ENCODE measurements at places on chromosomes 7 and 10. TPM values are rescaled to one million over a fixed set of nuclear protein-coding genes. Genes with fewer than 3 reads are reported as not detected.

The C7orf25 gene
- 2.8 TPM for total RNA-seq

DNA sequence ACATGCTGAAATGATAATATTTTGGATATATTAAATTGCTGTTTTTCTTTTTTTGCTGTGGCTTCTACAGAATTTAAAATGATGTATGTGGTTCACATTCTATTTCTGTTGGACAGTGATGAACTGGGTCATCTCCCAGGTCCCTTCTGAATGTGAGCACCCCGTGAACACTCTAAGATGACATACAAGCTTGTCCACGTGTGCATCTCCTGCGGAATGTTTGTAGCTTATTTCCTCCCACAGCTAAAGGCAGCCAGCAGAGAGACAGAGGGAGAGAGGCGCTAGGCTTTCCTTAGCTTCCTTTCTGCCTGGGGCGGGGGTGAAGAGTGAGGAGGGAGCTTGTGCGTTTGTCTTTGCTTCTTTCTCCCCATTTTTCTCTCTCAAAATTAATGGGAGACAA is 219.1 kb downstream of the EMX2 start:
- no peak overlapping the region for H3K4me3 ChIP-seq
- H3K4me1 ChIP-seq: no peaks in the 10 kb centered on the region
- no peaks in the 10 kb centered on the region for H3K27me3 ChIP-seq
- H3K36me3 ChIP-seq: no peaks in the 10 kb centered on the region
- DNase-seq: no peak

DNA sequence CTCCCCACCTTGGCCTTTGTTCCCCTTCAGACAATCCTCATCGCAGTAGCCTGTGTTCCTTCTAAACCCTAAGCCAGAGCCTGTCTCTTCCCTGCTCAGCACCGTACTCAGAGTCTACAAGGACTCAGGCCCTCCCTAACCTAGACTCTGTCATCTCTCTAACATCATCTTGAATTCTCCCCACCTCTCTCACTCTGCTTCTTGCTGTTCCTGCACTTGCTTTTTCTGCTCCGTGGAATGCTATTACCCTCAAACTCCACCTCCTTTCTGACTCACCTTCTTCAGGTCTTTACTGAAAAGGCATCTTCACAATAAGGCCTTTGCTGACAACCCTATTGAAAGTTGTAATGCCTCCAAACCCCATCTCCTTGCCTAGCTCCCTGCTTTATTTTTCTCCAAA is 141.0 kb downstream of the DKK1 start:
- no peak overlapping the region for H3K4me3 ChIP-seq
- no peaks in the 10 kb centered on the region for H3K36me3 ChIP-seq
- no peak for DNase-seq
- no peak overlapping the region for H3K27ac ChIP-seq

The TSPAN33 gene
- 49.1 TPM for total RNA-seq

The PIP gene
- not detected for total RNA-seq

The CCDC136 gene
- 16.5 TPM for total RNA-seq

DNA sequence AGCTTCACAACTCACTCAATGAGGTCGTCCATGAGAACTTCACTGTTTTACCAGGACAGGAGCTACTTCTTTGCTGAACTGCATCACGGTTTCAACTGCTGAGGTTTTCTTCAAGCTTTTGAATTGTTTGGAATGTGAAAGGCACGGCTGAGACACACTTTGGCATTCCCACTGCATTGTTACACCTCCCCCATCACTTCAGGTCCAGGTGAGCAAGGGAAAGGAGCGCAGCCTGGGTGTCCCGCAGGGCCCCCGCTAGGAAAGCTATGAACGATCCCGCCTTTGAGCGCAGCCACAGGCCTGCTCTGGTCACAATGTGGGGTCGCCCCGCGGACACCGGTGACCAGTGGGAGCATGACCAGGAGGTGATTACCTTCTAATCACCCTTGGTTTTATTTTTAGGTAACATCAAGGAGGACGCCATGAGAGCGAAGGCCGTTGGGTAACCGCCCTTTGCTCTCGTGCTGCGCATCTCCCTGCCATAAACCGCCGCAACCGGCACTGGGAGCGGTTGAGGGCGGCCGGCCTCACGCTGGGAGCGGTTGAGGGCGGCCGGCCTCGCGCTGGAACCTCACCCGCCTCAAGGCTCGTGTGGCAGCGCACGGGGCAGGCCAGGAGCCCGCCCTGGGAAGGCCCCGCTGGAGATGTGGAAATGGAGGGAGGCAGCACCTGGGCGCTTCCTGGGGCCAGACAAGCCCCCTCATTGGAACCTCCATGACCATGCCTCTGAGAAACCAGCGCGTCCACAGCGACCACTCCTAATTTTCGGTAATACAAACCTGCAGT is 50.9 kb upstream of the SGMS1 start:
- no peak overlapping the region for H3K4me3 ChIP-seq
- no peaks in the 10 kb centered on the region for H3K36me3 ChIP-seq
- H3K27ac ChIP-seq: no peak overlapping the region
- DNase-seq: no peak
- H3K27me3 ChIP-seq: no peaks in the 10 kb centered on the region

DNA sequence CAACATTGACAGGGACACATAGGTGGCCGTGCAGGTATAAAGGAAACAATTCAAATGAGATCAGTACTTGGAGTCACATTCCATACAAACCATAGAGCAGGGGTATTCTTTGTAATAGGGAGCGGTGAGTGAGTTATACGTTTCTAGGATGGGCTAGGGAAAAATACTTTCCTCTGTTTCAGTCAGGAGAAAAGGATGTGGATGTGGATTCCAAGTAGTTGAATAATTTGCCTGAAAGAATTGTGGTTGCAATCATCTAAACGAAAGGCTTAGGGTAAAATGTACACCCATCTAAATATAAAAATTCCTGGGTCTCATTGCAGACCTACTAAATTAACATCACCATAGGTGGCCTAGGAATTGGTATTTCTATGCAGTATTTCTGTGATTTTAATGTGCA is 270.7 kb upstream of the IGFBP3 start:
- no peaks in the 10 kb centered on the region for H3K27me3 ChIP-seq
- no peaks in the 10 kb centered on the region for H3K4me1 ChIP-seq
- no peak for DNase-seq

- no peak overlapping the region for H3K27ac ChIP-seq
- H3K4me1 ChIP-seq: peaks cover 16% of the 10 kb centered on the region
- no peak overlapping the region for H3K4me3 ChIP-seq
- no peaks in the 10 kb centered on the region for H3K36me3 ChIP-seq
Measured at GRCh38 chr7:87317691-87318245, 27.7 kb upstream of the CROT start.

DNA sequence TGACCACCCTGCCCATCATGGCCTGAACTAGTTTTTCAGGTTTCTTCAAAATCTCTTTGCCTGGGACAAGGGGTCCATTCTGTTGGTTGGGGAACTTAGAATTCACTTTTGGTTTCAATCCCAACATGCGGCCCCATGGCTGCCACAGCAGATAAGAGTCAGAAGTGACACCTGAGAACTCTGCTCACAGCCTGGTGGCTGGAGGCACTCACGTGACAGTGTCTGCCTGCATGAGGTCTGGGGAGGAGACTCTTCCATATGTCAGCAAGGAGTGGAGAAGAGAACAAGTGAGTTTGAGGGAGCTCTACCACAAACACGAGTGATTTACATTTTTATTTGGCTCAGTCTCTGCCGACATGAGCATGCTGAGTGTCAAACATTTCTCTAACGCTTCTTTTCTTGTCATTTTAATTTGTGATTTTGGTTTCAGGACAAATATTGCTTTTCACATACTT is 370.4 kb downstream of the TNS3 start:
- no peak overlapping the region for H3K4me3 ChIP-seq
- H3K27me3 ChIP-seq: peaks cover 4% of the 10 kb centered on the region
- H3K4me1 ChIP-seq: no peaks in the 10 kb centered on the region
- DNase-seq: no peak
- no peak overlapping the region for H3K27ac ChIP-seq

DNA sequence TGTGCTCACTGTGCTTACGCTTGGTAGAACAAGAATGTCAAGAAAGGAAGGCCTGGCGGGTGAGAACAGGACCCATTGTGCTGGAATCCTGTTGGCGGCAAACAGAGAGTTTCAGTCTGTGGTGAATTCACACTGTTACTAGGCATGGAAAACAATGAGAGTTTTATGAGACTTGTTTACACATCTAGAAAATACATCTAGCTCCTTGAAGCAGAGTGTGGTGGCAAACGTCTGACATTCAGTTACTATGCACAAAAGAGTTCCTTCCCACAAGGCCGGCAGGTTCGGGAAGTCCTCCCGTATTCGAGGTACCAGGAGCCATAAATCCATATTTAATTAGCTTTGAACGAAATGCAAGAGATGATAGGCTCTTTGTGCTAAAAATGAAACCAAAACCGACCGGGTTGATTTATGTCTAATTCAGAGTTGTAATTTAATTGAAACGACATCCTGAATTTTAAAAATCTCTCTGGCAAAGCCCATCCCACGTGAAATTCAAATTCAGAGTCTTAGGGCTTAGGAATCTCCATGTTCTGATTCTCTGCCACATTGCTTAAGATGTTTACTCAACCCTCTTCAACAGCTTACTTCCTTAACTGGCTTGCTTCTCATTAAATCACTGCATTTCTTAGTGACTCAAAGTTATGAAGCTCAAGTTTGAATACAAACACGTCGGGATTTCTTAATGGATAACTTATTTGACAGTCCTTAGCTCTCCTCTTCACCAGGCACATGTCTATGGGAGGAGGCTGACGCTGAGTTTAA is 299.9 kb upstream of the PITRM1 start:
- H3K4me3 ChIP-seq: no peak overlapping the region
- DNase-seq: no peak
- H3K4me1 ChIP-seq: peaks cover 17% of the 10 kb centered on the region
- H3K36me3 ChIP-seq: no peaks in the 10 kb centered on the region

The CAPZA2 gene
- 188 TPM for total RNA-seq

GRCh38 chr7:45660201-45660900 is 86.2 kb downstream of the ADCY1 start:
- H3K36me3 ChIP-seq: no peaks in the 10 kb centered on the region
- H3K4me3 ChIP-seq: no peak overlapping the region
- H3K27ac ChIP-seq: no peak overlapping the region
- no peaks in the 10 kb centered on the region for H3K4me1 ChIP-seq
- no peak for DNase-seq

DNA sequence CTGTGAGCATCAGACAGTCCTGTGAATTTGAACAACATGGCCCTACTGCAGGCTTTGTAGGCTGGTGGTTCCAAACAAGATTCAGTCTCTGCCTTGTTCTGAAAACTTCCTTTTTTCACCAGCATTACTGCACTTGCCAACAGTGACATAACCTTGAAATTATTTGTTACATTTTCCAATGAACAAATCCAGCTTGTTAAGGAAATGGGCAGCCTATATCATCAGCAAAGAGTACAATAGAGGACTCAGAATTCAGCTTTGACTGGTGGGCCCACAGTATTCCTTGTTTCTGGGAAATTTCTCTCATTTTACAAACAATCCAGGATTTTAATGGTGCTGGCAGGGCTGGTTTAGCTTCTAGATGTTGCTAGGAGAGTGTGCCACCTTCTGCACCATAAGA is 703.7 kb upstream of the FZD8 start:
- H3K27me3 ChIP-seq: no peaks in the 10 kb centered on the region
- H3K27ac ChIP-seq: no peak overlapping the region
- H3K4me3 ChIP-seq: no peak overlapping the region
- no peaks in the 10 kb centered on the region for H3K36me3 ChIP-seq
- H3K4me1 ChIP-seq: peaks cover 16% of the 10 kb centered on the region

DNA sequence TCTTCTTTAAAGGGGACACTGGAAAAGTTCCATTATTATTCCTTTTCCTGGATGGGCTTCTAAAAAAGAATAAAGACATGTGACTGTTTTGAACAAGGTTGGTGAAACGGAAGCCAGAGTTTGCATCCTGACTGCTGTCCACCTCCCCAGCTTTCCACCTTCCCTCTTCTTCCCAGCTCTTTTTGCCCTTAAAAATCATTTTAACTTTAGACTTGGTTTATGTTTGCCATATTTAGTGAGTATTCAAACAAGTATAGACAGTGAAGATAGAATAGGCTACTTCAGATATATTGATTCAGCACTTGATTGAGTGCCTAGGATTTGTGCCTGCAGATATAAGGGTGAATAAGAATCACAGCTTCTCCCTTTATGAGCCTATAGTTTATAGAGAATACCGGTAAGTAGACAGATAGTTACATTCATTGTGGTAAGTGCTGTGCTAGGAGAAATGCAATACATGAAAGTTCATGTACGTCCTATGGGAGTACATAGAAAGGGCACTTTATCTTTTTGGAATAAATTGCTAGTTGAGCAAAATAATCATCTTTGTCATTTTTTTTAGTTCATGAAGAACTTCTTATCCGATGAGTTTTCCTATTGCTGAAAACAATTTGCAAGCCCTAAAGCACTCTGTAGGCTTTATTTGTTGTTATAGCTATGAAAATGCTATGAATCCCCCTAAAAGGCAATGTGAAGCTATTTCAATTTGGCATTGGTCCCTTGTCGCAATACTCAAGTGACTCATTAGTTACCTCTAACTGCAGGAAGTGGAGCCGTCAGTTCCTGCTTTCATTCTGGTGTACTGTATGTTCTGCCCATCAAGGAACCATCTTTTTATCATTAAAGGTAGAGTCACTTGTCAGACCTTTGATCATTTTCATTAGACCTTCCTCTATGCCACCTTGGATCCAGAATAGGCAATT is 57.2 kb upstream of the STRIP2 start:
- H3K27me3 ChIP-seq: no peaks in the 10 kb centered on the region
- no peak overlapping the region for H3K27ac ChIP-seq
- H3K4me1 ChIP-seq: peaks cover 7% of the 10 kb centered on the region
- no peaks in the 10 kb centered on the region for H3K36me3 ChIP-seq
- H3K4me3 ChIP-seq: no peak overlapping the region

The WEE2 gene
- not detected for total RNA-seq

Data from SJCRH30 (cell line).